ENCODE measurements at places on chromosomes 3 and 15. TPM values are rescaled to one million over a fixed set of nuclear protein-coding genes. Genes with fewer than 3 reads are reported as not detected.
A peak's percentile ranks its signal among the peaks of the same experiment; 100 is the strongest.

- DNase-seq: peak; percentile 90
Measured at GRCh38 chr3:126654571-126655383, at the start of gene TXNRD3. TXNRD3 (minus strand) TSS chr3:126655124.

DNA sequence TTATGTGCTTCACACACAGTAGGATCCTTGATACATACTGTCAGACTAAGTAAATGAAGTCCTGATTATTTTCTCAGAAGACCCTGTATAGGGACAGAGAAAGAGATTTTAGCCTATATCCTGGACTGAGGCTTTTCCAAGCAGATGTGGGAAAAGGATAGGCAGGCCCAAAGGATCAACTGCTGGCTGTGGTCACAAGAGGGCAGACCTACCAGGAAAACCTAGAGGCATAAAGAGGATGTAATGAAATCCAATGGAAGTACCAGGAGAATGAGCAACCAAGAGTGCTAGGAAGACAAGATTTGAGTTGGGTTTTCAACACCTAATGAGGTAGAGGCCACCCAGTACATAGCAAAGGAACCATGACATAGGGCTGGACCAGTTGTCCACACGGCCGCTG, 23.1 kb downstream of the DCLK3 start:
- no peak for DNase-seq

The SCG5 gene
- not detected for total RNA-seq

DNA sequence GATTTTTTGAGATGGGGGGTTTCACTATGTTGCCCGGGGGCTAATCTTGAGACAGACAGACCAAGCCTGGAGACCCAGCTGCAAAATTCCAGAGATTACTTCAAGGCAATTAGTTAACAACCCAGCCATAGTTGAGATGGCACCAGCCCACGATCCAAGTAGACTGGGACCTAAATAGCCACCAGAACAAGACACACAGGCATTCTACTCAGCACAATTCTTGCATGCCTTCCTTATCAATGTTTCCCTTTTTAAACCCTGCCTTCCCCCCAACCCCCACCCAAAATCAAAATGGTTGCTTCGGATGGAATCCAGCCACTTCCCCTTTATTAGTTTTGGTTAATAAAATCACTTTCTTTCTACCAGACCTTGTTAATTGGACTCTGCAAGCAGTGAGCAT, 28.6 kb downstream of the FAM240A start:
- DNase-seq: no peak

DNA sequence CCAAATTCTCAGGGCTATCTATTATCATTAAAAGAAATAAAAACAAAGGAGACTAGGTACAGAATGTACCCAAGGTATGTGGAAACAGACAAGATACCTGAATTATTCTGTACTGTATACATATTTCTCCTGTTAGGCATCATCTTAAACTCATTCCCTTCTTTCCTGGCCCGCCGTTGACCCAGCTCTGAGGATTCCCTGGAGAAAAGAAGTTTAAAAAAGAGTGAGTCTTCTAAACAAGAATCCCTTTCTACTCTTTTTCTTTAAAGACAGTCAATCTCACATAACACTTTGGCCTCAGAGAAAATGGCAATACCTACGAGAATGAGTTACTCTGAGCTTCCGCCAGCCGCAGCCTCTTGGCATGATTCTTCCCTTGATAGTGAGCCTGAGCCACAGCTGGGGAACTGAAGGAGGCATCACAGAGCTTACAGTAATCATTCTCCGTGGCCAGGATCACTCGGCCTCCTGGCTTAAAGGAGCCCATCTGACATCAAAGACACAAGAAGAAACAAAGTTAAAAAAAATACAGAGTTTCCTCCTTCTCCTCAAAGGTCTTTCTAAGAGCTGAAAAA, 44.2 kb downstream of the ZMAT3 start:
- no peak for DNase-seq

- DNase-seq: no peak
Measured at GRCh38 chr3:46416811-46417510, 9.9 kb downstream of the CCRL2 start.

The CCR9 gene
- total RNA-seq: not detected

DNA sequence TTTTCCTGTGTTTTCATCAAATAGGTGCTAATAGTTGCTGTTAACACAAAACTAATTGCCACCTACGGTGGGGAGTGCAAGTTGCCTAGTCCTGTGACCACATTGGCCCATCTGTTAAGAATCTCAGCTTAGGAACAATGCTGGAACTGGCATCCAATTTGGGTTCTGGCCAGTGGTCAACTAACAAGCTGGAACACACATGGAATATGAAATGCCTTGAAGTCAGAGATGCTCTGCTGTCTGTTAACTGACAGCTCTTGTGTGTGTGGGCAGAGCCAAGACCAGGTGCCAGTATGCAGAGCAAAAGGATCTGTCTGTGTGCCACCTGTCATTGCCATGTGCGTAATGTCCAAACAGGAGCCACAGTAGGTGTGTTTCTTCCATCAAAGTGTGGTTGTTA, 460.8 kb downstream of the ROBO2 start:
- no peak for DNase-seq

- DNase-seq: no peak
Measured at GRCh38 chr3:21860657-21861056, 109.6 kb upstream of the ZNF385D start.

The GOLGA8B gene
- total RNA-seq: 7.1 TPM

The GABRR3 gene
- not detected for total RNA-seq

- peak; percentile 70 for DNase-seq
Measured at GRCh38 chr3:44584646-44585501, at the start of gene ZNF660. ZNF660 (plus strand) TSS chr3:44584964; CDS start chr3:44594194, 9,230 bp downstream.

GRCh38 chr3:193843474-193844301, 250.7 kb downstream of the OPA1 start:
- DNase-seq: no peak

DNA sequence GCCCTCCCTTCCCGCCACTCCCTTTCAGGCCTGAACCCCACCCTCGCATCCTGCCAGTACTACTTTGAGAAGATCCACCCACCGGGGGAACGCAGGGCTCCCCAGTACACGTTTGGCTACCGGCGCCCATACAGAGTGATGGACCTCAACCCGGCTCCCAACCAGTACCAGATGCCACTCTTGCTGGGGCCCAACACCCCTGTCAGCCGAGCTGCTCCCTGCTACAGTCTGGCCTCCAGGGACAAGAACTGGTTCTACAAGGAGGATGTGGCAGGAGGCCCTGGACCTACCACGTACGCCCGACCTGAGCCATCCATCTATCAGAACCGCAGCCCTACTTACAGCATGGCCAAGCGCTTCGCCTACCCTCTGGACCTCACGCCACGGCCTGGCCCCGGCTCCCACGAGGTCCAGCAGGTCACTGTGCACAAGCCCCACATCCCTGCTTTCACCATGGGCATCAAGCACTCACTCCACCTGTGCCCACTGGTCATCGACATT, 14.4 kb upstream of the CSPG4 start:
- no peak for DNase-seq

The FSD2 gene
- total RNA-seq: 144 TPM

GRCh38 chr15:63880744-63881143, 47.0 kb upstream of the HERC1 start:
- DNase-seq: no peak

The CLDN1 gene
- total RNA-seq: 0.46 TPM

- no peak for DNase-seq
Measured at GRCh38 chr15:80609091-80609490, 86.0 kb upstream of the ABHD17C start.

- DNase-seq: peak; percentile 90
Measured at GRCh38 chr3:53134631-53135232, 4.5 kb upstream of the RFT1 start.

GRCh38 chr3:59857589-59858346, 807.9 kb upstream of the CFAP20DC start:
- DNase-seq: peak; percentile 74

The TM4SF18 gene
- 15.8 TPM for total RNA-seq

DNA sequence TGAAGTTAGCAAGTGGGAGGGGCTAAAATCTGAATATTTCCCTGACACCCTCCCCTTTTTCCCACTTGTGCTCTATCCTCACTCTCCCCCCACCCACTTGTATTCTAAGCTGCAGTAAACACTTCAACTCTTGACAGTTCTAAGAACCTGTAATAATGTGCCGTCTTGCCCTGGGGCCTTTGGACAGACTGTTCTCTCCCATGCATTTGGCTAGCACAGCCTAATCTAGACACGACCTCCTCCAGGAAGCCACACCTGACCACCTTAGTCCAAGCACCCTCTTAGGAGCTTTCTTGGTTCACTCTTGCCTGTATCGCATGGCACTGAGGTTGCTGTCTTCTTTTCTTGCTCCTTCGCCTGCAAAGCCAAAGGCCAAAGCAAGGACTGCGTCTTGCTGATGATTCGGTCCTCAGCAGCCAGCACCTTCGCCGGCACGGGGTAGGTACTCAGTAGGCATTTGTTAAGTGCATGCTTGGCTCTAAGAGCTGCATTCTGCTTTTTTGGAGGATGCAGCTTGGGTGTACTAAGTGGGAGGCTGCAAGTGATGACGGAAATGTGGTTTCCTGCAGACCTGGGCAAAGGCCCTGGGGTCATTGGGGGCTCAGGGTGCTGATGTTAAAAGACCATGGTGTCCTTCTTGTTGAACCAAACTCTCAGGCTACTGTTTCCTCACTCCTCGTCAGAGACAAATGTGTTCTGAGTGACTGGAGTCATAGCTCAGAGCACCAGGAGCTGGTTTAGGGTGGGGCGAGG, 2.0 kb upstream of the ZNF710 start:
- no peak for DNase-seq

- no peak for DNase-seq
Measured at GRCh38 chr3:195609229-195609628, 25.5 kb upstream of the APOD start.

The AGBL1 gene
- not detected for total RNA-seq

The WDR72 gene
- not detected for total RNA-seq

The IL12A gene
- total RNA-seq: 0.46 TPM

- no peak for DNase-seq
Measured at GRCh38 chr3:194990454-194991337, 280.3 kb downstream of the XXYLT1 start.

DNA sequence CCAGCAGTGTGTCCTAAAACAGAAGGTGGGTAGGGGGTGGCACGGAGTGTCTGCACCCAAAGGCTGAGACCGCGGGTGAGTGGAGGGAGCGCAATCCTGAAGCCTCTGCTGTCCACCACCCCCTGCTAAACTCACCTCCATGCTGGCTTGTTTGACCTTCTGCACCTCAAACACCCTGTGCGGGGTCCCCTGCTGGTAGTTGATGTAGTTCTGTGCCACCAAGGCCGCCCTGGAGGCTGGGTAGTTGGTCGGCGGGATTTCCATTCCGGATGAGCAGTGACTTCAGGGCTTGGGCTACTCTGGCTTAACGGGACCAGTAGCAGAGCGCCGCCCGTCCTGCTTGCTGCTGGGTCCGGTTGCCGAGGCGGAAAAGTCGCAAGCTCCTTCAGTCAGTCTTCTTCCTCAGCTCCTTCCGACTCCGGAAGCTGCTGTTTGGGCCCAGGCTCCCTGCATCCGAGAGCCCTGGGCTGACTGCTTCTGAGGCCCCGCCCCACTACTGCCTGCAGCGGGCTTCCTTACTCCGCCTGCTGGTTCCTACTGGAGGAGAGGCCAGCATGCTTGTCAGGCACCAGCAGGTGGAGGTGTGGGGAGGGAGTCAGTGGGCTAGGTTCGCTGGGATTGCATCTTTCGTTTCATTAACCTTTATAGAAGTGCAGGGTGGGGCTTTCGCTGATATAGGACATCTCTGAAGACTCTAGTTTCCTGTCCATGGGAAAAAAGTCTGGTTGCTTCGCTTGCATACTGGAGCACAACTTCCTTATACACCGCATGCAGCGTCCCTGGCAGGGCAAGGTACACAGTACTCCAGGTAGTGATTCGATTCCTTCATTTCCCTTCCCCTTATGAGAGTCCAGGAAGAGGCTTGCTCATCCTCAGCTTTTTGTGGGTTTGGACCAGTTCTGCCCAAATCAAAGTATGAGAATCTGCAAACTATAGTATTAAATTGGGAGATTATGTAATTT, at the start of gene LXN:
Gene LXN (minus strand): TSS at position 434 of the 962 bp plus-strand sequence. CDS start 170 bp downstream, at position 264.
- DNase-seq: peak; percentile 91

DNA sequence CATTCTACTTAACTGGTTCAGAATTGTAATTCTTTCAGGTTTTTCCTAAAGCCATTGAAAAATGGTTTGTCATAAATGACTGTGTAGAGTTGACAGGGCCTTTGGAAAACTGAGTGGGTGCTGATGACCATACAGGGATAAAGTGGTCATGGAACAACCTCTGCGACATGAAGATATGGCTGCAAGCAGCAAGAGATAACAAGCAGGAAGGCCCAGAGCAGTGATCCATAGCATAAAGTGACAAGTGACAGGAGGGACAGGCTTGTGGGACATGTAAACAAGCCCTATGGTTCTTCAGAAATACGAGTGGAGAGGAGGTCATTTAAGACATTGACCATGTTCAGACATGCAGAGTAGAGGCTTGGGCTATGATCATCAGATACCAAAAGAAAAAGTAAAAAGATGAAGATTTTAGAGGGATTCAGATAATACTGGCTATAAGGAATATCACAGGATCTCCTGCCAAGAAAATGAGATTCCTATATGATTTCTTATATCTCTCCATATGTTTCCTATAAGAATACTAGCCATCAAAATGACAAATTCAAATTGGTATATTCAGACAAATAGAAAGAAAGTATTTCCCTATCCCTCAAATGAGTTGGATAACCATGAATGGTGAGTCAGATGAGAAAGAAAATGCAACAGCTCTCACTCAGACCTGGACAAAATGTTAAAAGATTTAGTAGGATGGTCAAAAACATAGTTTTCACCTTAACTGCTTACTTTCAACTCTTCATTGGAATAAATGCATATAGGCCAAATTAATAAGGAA, 827.6 kb upstream of the CFAP20DC start:
- no peak for DNase-seq

GRCh38 chr15:89196994-89197393, 24.4 kb downstream of the RLBP1 start:
- DNase-seq: no peak

DNA sequence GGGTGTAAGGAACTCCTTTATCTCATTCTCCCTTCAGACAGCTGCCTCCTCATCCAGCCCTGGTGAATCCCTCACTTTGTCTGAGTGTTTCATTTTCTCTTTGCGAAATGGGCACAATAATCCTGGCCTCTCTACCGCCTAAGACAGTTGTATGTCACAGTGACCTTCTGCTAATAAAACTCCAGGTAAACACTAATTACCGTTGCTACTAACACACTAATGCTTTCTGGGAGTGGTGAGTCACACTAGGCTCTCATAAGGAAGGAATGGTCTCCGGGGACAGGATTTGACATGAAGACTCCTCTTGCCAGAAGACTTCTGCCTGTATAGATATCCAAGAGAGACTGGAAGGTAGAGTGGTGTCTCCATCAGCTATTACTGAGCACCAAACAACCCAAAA, 71.7 kb upstream of the SNRK start:
- DNase-seq: no peak

The SCN11A gene
- 0.08 TPM for total RNA-seq

All from Right ventricle myocardium inferior (tissue), 1 donor.